Endothelial cell (in vitro differentiated cells): ENCODE measurements at places on chromosomes 1 and 21. TPM values are rescaled to one million over a fixed set of nuclear protein-coding genes. Genes with fewer than 3 reads are reported as not detected.
A peak's percentile ranks its signal among the peaks of the same experiment; 100 is the strongest.

GRCh38 chr1:116878804-116879477, 30.8 kb upstream of the PTGFRN start:
- peak; percentile 53 for DNase-seq

- no peak for DNase-seq
Measured at GRCh38 chr1:11960715-11961114, 19.5 kb upstream of the MFN2 start.

DNA sequence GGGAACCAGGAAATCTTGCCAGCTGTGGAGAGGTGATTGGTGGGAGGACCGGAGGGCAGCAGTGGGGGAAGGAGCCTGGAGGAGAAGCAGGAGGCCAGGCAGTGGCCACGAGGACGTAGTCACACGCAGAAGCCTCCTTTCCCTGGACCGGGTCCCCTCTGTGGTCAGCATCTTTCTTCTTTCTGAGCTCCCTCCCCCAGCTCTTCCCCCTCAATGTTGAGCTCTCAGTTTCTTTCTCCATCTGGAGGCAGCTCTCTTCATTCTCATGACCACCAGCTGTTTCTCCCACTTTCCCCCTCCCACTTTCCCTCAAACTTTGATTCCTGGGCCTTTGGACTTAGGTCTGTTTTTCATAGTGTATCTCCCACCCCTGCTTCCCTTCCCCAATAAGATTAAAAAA, 18.3 kb downstream of the KIRREL1 start:
- no peak for DNase-seq

- DNase-seq, result no peak
Measured at GRCh38 chr1:68197891-68198290, 34.4 kb downstream of the WLS start.

DNA sequence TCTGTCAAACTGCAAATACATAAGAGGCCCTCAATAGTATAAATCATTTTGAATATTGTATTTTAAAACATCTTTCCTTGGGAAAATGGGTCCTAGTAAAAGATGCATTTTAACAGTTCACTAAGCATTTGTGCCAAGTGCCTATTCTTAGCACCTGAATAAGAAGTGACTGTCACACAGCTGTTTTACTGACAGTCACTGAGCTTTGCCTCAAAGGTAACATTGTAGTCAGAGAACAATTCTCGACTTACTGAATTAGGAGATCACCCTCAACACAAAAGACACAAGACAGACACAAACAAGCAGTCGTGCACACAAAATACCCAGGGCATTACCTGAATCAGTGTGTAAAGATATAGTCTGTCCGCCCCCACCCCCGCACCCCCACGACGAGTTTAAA, 408 bp downstream of the ESRRG start:
- no peak for DNase-seq

GRCh38 chr1:83746234-83746633, 252.7 kb downstream of the TTLL7 start:
- no peak for DNase-seq

GRCh38 chr1:175272361-175272760, 79.8 kb upstream of the KIAA0040 start:
- DNase-seq, result no peak

DNA sequence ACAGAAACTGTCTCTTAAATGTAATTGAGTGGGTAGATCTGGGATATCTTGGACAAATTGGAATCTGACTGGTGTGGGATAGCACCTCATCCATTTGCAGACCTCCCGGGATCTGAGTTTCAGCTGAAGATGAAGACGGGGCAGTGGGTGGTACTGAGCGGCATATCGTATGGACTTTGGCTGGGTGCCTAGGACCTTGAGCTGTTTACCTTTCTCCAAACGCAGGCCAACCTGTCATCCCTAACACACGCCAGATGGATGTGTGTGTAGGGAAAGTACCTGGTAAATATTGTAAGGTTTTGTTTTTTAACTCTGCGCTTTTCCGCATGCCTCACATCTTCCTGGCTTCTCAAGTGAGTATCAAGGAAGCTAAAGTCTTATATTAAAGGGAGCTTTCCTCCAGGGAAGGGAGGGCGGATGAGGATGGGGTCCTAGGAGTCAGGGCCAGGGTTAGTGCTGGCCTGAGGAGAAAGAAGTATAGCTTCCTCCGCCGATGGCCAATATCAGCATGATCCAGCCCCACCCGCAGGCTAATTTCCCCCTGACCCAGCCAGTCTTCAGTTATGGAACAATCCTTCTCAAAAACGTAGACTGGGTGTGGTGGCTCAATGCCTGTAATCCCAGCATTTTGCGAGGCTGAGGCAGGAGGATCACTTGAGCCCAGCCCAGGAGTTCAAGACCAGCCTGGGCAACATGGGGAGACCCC, 26.2 kb downstream of the ATP8B2 start:
- DNase-seq, result no peak

DNA sequence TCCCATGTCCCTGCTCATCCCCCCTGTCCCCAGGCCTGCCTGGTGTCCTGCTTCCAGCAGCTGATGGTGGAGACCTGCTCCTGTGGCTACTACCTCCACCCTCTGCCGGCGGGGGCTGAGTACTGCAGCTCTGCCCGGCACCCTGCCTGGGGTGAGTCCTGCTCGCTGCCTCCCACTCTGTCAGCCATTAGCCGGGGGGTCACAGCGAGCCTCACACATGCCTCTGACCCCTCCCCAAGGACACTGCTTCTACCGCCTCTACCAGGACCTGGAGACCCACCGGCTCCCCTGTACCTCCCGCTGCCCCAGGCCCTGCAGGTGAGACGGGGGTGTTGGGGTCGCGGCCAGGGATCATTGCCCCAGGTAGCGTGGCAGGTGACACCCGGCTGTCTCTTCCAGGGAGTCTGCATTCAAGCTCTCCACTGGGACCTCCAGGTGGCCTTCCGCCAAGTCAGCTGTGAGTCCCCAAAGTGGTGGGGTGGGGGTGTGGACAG, 10.0 kb downstream of the SCNN1D start:
- DNase-seq, result peak; percentile 87

- no peak for DNase-seq
Measured at GRCh38 chr1:119651641-119652040, 3.6 kb upstream of the ZNF697 start.

DNA sequence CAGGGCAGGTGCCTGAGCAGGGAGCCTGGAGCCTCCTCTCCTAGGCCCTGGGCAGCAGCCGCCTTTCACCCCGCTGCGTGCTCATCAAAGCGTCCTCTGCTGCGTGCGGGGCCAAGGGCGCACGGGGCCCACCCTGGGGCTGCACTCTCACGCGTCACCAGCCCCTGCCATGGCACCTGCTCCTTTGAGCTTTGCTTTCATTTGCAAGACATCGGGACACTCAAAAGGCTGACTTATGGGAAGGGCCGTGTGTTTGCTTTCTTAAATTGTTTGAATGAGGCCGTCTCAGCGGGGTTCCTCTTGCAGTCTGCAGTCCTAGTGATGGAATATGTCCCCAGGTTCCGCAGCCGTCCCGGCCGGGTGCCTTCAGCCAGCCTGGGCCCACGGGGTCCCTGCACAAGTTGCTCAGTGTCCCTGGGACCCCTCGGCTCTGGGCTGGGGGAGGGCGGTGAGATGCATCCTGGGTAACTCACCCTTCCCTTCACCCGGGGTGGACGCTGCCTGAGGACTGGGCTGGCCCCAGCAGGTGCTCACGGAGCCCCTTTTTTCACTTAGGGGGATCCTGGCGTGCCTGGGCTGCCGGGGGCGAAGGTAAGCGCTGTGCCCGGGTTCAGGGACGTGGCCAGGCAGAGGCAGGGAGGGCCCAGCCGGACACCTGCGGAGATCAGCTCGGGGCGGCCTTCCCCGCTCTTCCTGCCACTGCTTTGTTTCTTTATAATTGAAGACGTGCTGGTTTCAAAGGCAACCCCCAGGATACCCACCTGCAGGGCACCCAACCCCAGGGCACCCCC, 53.1 kb downstream of the SLC19A1 start:
- DNase-seq, result no peak

DNA sequence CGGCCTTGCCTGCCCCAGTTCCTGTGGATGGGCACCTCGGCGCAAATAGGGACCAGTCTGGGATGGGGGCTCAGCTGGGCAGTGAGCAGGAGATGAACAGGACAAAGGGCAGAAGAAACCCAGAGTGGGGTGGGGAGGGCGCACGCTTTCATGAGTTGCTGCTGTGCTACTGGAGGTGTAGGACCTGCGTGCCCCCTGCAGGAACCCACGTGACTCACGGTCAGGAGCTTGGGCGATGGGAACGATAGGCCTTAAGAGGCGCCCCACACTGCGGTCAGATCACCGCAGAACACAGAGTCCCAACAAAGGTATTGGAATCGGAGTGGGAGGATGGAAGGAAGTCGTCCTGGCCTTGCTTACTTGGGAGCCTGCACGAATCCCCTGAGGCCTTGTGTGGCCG, 17.2 kb downstream of the PRDM15 start:
- no peak for DNase-seq

Gene ANKRD45
- 1.3 TPM for total RNA-seq

Gene MROH7
- 3.3 TPM for total RNA-seq

Gene C1orf141
- not detected for total RNA-seq

Gene OXCT2
- total RNA-seq, result 0.36 TPM

Gene CSF3R
- 1.4 TPM for total RNA-seq

Gene HTR6
- total RNA-seq, result not detected
